Vagina (tissue), 2 donors: ENCODE measurements at places on chromosomes 12 and 14. TPM values are rescaled to one million over a fixed set of nuclear protein-coding genes. Genes with fewer than 3 reads are reported as not detected.

DNA sequence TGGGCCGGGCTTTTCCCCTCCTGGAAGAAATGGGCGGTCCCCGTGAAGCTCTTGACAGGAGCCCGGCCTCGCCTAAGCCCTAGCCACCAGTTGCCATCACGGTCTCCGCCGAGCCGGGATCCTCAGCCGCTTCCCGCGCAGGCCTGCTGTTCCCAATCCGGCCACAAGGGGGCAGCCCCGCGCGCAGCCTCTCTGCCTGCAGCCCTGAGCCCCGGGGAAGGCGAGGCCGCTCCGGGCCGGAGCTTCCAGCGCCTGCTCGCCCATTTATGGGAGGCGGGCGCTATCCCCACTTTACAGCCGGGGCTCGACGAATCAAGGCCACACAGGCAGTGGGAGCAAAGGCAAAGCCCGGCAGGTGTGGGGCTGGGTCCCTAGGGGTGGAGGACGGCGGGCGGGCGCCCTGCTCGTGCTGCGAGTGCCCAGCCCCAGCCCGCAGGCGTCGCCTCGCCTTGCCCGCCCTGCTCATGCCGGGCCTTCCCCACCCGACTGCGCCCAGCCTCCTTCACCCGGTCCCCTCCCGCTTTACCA is 61.5 kb downstream of the LGMN start:
- peak overlapping the region; percentile 39 for H3K4me3 ChIP-seq
- no peaks in the 10 kb centered on the region for H3K36me3 ChIP-seq
- H3K4me1 ChIP-seq = peaks cover 9% of the 10 kb centered on the region
- H3K27ac ChIP-seq = peak overlapping the region; percentile 14
- no peaks in the 10 kb centered on the region for H3K27me3 ChIP-seq

The CFAP251 gene
- total RNA-seq = 8.8 TPM

GRCh38 chr14:101591121-101591520 is 29.8 kb downstream of the DIO3 start:
- H3K4me1 ChIP-seq = no peaks in the 10 kb centered on the region
- H3K4me3 ChIP-seq = no peak overlapping the region
- H3K27me3 ChIP-seq = no peaks in the 10 kb centered on the region

The RDH12 gene
- 15.0 TPM for total RNA-seq

The LRRC10 gene
- total RNA-seq = not detected
